C1 segment of cervical spinal cord (tissue), 14 donors: ENCODE measurements at places on chromosomes 7 and 10.

- DNase-seq = no peak
These were observed 1.5 kb upstream of the NRP1 start for GRCh38 chr10:33335801-33336581.

DNA sequence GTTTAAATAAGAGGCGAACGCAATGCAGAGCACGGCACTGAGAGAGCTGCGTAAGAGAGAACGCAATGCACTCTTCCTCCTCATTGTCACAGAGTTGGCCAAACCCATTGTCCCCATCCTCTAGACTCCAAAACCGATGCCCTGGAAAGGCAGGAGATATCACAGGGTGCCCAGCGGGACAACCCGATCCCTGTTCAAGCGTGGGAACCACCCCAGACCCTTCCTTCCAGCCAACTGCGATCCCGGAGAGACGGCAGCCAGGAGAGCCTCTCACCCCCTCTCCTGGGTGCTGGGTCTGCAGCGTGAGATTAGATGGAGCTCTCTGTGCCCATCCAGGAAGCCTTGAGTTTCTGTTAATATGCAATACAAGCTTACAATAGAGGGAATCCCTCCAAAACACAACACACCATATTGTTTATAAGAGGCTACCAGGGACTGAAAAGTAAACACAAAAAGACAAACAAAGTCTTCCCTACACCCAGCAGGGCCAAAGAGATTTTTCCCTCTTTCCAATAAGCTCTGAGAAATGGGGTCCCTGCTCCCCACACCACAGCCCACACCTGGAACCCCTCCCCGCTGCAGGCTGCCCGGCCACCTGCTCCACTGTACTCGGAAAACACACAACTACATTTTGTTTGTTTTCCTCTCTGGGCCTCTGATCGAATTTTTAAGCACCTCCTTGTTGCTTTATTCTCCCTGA, 187.6 kb downstream of the ADARB2 start:
- no peak for DNase-seq

DNA sequence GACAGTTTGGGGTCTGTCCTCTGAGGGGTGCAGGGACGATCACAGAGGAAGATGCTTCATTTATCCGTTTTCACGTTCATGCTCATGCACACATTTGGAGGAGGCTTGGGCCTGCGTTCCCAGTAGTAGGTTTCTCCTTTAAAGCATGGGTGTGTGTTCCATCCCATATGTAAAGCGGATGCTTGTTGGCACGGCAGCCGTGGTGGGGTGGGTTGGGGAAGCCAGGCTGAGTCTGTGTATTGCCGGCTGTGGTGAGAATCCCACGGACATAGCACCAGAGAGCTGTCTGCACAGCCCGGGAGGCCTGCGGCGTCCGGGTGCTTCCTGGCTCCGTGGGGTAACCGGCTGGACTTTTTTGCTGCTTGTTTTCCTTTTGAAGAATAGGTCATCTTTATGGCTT, 440 bp downstream of the JAKMIP3 start:
- peak; percentile 76 for DNase-seq

GRCh38 chr10:132390921-132391675, 5.9 kb upstream of the PWWP2B start:
- DNase-seq = no peak

DNA sequence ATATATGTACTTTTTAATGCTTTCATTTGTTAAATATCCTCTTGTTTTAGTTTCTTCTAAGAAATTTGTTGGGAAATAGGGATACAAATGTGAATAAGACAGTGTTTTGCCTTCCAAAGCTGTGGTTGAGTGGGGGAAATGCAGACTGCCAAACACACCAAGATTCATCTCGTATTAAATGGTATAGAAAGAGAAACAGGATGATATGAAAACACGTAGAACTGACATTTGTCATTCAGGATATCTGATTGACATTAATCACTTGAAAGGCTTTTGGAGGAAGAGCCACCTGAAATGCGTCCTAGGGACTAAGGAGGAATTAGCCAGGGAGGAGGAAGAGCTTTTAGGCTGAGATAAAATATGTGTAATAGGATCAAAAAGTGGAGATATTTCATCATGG, 287.4 kb upstream of the SEMA3C start:
- no peak for DNase-seq
